ENCODE measurements at places on chromosomes 16 and 17.

- DNase-seq: no peak
These were observed 15.8 kb downstream of the SHISA9 start for GRCh38 chr16:12917246-12917645.

- DNase-seq: no peak
These were observed 19.8 kb downstream of the NMRAL1 start for GRCh38 chr16:4454623-4455022.

GRCh38 chr16:3198334-3199072, 10.5 kb downstream of the OR1F1 start:
- no peak for DNase-seq

GRCh38 chr16:57349212-57350031, 9.2 kb upstream of the CCL22 start:
- no peak for DNase-seq

DNA sequence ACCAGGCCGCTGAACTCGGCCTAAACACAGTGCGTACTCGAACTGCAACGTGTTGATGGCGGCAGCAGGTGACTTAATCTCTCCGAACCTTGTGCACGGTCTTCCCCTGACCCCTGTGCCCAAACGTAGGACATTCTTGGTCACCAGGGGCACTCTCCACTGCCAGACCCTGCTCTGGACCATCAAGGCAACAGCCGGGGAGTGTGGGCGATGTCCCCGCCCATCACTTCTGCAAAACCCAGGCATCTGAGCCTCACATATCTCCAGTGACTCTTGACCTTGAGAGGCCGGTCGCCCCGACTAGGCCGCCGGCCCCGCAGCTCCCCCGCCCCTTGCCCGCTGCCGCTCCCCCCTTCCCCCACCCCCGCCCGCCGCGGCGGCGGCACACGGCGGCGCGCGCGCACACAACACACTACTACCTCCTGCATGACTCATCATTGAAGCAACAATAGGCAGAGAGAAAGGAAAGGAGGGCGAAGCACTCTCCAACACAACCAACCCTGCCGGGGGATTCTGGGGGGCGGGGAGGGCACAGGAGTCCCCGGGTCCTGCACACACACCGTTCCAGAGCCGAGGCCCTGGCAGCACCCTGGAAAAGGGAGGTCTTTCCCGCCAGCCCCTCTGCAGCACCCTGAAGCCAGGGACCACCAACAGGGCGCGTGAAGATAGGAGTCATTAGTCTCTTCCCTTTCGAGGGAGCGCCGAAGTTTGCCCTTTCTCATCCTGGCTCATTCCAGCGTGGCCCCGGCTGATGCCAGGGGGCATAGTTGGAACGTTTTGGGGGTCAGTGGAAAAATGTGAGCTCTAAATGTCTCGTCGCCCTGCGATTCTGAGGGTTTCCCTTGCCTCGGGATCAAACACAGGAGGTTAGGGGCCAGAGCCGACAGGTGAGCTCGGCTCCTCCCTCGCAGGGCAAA, 1.9 kb downstream of the MNT start:
- DNase-seq: peak; percentile 18

GRCh38 chr17:57880086-57880456, 30.2 kb upstream of the MRPS23 start:
- no peak for DNase-seq

- no peak for DNase-seq
These were observed 3.3 kb downstream of the KRT14 start for GRCh38 chr17:41583137-41584127.

- DNase-seq: no peak
These were observed 54.2 kb downstream of the ANKFY1 start for GRCh38 chr17:4209611-4210010.

DNA sequence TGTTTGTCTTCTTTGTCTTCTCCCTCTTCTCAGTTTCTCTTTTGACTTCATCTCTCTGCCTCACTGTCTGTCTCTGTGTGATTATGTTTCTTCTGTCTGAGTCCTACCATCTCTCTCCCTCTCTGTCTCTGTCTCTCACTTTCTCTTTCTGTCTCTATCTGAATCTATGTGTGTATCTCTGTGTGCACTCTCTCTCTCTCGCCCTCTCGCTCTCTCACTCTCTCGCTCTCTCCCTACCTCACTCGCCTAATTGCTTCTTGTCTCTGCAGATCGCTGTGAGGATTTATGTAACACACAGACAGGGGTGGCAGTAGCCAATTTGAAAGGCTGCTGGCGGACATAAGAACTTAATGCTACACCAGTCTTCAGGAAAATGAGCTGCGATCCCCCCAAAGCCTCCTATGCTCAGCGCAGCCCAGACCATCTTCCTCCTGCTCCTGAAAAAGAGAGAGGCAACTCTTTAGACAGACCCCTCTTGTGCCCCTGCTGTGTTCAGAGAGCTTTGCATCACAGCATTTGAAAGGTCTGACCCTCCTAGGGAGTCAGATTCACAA, 140.9 kb downstream of the CCT6B start:
- no peak for DNase-seq

DNA sequence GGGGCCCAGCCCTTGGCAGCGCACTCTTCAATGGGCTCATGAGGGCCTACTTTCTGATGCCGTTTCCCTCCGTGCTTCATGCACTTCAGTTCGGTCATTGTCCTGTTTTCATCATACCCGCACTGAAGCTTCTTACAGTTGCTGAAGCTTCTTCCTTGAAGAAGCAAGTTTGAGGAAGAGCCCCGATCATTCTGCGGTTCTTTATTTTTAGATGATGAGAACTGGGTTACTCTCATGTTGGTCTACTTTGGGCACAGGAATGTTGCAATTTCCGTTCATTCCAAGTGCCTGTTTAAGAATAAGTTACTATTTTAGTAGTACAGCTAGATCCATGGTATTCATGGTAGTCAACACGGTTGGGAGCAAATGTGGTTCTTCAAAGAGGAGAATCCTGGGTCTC, 587.7 kb upstream of the HSBP1 start:
- DNase-seq: no peak

DNA sequence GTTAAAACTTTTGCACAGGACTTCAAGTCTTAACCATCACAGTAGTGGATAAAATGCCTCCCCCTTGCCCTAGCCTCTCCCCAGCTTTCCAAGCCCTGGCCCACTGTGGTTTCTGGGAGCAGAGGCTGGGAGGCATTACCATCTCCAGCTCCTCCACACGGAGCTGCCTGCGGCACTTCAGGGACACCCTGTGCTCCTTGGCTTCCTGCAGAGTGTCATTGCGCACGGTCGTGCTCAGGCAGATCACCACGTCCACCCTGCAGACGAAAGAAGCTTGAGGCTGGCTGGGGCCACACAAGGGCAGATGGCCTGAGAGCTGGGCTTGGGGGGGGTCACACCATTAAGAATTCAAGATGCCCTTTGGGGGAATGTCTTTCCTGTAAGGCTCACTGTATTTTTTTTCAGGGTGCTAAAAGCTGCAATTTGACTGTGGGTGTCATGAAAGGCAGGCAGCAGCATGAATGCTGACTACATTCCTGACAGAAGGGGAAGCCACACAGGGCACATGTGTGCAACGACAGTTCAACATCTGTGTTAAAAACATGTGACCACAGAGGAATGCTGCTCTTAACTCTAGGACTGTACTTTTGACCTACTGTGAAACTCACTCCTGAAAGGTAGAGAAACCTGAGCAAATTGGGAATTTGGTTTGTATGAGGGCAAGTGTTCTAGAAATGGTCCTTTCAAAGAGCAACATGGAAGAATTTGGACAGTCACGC, 47.7 kb upstream of the CLEC18B start:
- DNase-seq: no peak

All from activated naive CD8-positive, alpha-beta T cell treated with anti-CD3 and anti-CD28 coated beads, Interleukin-2, amount 50 U/mL, for 16 hours (primary cell).